Caudate nucleus (tissue), 63 donors: ENCODE measurements at places on chromosomes 5 and 9.

DNA sequence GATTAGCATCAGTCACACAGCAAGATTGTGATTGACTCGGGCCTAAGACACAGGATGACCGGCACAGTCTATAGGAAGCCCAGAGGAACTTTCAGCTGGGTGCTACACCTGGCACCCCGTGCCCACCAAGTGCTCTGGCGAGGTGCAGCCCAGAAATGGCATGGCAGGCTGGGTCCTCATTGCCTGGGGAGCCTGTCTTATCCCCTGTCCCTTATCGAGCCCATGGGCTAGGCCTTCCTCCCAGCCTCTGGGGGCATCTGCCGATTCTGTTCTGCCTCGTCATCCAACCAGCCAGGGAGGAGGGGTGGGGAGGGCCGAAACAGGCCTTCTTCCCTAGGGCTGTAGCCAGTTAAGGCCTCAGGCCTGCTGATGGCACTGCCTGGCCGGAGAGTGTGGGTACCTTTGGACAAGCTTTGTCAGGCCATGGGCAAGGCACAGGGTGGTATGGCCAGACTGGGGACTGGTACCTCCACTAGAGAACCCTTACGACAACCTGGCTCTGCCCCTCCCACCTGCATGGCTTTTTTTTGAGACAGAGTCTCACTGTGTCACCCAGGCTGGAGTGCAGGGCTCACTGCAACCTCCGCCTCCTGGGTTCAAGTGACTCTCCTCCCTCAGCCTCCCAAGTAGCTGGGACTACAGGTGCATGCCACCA lies 1.6 kb downstream of the GRK6 start:
- DNase-seq = no peak

- no peak for DNase-seq
Observed at GRCh38 chr5:155699385-155699784, 627.6 kb upstream of the SGCD start.

GRCh38 chr5:107218457-107219193 lies 452.1 kb downstream of the EFNA5 start:
- DNase-seq = no peak

GRCh38 chr9:89702401-89702800 lies 97.6 kb downstream of the GADD45G start:
- DNase-seq = no peak

DNA sequence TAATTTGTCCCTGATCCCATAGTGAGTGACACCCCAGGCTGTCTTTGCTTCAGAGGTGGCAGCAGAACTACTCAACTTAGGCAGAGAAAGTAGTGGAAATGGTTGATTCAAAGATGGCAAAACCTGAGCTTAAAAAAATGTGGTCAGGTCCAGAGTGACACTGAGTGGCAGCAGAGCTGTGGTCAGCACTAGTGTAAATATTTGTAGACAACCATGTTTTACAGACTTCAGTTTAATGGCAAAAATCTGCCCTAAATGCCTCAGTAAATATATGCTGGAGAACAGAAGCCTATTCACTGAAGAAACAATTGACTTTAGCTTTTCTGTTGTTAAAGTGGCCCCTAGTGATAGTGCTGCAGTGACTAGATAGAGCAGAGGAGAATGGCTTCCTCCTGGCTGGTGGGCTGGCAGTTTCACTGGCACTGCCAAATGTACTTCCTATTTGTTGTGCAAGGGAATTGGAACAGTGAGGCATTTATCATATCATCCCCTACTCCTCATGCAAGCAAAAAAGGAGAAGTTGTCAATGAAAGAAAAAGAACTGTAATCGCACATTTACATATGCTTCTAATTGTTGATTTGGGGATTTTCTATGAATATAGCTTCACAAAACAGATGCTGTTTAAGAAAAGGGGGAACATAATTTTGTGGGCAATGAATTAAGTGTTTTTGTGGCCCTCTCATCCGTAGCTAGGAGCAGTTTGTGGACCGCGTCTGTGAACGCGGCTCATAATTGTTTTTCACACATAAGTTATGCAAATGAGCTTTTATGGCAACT lies 12.0 kb downstream of the PBX3 start:
- DNase-seq = no peak

DNA sequence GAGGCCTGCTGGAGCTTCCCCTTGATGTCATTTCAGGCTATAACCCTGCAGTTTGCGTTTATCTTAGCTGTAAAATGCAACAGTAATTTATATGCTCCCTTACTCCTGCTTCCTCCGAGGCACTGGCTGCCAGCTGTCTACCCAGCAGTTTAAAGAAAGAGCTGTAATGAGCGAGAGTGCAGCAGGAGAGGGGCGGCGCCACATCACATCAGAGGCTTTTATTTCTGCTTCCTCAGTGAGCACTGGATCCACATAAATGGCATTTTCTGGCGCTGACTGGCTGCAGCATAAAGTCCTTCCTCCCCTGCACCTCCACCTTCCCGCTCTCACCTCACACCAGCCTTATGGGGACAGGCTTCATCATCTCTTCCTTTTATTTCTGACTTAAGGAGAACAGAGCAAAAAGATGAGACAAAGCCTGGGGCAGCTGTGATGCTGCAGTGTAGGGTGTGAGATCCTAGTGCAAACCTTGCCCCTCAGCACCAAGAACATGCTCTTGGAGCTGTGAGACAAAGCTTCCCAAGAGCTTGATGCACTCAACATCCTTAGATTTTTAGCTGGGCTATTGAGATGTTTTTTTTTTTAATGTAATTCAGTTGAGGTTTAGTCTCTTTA lies 829.6 kb upstream of the ZNF608 start:
- DNase-seq = peak; percentile 28
